ENCODE measurements at places on chromosomes 16 and 17.

DNA sequence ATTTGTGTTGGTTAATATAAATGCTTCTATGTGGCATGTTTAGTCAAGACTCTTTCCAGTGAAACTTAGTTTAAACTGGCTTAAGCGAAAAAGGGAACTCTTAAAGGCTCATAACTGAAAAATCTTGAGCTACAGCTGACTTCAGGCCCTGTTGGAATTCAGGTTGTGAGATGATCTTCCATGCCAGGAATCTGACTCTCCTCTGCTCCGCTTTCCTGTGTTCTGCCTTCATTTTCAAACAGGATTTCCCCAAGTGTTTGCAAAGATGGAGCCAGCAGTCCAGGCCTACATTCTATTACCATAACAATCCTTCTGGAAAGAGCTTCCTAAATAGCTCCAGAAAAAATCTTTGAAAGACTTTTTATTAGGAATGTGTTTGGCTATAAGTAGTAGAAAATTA, 134.9 kb downstream of the NLK start:
- DNase-seq, result no peak

DNA sequence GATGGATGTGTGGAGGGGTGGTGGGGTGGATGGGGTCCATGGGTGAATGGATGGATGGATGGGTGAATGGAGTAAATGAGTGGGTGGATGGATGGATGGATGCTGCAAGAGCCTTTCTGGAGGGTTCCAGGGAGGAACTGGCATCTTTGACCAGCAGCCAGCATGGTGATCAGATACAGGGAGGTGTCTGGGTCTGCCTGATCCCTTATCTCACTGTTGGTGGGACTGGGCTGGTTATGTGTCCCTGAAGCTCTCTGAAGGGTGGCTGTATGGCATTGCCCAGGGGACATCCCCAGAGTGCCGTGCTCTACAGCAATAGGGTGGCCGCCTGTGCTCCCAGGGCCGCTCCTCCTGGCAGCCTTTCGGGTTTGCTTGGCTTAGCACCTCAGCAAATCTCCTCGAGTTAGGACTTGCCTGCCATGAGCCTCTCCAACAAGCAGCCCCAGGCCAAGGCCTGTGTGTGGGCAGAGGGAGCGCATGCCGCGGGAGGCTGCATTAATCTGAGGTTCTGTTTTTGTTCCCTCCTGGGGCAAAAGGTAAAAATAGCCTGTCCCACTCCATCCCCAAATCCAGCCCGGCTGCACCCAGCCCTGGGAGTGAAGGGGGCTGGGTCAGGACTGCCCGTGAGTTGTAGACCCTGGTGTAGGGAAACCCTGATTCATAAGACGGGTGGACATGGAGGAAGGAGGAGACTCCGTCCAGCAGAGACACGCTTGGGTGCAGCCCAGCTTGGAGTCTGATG, 165.4 kb downstream of the SEC14L1 start:
- DNase-seq, result no peak

- no peak for DNase-seq
These were observed 18.8 kb downstream of the STX4 start for GRCh38 chr16:31052114-31052513.

DNA sequence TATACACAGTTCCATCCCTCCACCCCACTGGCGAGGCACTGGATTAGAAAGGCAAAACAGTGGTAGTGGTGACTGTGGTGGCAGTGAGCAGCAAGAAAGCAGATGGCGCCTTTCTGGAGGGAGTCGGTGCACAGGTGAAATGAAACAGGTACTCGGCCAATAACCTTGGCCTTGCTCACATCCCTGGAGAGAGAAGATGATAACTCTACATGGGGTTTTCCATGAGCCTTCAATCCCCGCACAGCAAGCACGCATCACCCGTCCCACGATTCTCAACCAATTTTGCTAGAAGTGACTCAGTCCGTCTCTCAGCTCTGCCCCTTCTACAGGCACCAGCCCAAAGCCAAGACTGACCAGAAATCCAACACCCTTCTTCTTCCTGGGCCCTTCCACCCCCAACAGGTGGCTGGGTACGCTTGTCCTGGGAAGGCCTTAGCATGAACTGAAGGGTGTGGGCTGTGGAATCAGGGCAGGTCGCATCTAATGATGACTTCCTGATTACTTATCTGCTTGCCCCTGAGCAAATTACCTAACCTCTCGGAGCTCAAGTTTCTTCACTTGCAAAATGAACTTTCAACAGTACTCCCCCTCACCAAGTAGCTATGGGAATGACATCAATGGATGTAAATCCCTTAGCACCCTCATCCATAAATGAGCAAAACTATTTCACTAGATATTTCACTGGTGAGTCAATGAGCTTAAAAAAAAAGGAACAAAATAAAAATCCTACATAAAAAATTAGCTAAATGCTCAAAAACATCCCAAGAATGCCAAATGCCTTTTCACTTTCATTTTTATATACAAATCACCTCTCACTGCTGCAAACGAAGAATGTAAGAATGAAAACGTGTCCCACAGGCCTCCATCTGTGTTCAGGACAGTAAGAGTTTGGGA, 18.0 kb downstream of the XPO6 start:
- no peak for DNase-seq

GRCh38 chr17:61595418-61596186, 4.6 kb upstream of the NACA2 start:
- DNase-seq, result no peak

DNA sequence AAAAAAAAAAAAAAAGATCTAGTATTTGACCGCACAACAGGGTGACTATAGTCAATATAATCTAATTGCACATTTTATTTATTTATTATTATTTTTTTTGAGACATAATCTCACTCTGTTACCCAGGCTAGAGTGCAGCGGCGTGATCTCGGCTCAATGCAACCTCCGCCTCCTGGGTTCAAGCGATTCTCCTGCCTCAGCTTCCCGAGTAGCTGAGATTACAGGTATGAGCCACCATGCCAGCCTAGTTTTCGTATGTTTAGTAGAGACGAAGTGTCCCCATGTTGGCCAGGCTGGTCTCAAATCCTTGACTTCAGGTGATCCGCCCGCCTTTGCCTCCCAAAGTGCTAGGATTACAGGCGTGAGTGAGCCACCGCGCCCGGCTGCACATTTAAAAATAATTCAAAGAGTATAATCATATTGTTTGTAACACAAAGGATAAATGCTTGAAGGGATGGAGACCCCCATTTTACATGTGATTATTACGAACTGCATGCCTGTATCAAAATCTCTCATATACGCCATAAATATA, 794 bp downstream of the ANKS3 start:
- DNase-seq, result no peak

- DNase-seq, result peak; percentile 55
These were observed 84.3 kb downstream of the KSR1 start for GRCh38 chr17:27540318-27541101.

DNA sequence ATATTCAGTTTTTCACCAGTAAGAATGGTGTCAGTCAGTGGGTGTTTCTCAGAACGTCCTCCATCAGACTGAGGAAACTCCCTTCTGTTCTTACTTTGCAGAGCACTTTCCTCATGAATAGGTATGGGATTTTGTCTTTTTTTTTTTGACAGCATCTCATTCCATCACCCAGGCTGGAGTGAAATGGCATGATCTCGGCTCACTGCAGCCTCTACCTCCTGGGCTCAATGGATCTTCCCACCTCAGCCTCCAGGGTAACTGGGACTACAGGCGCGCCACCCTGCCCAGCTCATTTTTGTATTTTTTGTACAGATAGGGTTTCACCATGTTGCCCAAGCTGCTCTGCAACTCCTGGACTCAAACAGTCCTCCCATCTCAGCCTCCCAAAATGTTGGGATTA, 130.3 kb downstream of the ZNF778 start:
- no peak for DNase-seq

DNA sequence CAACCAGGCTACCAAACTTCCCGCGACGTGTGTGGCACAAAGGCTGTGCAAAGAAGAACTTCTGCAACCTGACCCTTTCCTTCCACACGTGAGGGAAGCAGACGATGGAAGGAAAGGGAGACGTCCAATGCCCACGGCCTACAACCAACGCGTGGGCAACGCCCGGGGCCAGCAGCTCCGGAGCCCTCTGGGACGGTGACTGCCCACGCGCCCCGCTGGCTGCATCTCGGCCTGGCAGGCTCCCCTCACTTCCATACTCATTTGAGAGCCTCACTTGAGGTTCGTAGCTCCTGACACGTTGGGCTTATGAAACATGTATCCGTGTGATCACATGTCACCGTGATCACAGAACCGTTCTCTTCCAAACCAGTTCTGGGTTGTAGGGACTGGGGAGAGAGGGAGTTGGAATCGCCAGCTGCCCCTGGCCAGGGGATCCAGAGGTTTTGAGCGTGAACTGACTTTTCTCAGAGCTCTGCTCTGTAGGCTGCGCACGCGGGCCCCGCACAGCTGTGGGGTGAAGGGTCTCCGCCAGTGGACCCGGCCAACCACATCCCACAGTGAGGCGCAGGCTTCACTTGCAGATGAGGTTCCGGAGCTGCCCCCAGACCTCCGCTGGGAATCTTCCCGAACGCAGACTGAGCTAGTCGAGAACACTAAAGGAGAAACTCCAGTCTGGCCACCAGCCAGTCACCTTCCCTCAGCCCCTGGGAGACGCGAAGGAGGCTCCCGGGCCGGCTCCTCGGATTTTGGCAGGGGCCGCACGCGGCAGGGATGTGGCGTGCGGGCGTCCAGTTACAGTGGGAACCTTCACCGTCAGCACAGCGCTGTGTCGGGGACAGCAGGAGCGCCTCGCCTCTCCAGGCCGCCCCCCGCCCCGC, 1.0 kb downstream of the LMF1 start:
- DNase-seq, result no peak

- peak; percentile 19 for DNase-seq
These were observed 21.7 kb downstream of the ACSF3 start for GRCh38 chr16:89115216-89115861.

- DNase-seq, result no peak
These were observed 2.1 kb downstream of the ZNF750 start for GRCh38 chr17:82837586-82838320.

GRCh38 chr16:22948603-22949368, 134.8 kb downstream of the HS3ST2 start:
- peak; percentile 2 for DNase-seq

GRCh38 chr16:10514369-10515055, 65.9 kb downstream of the EMP2 start:
- DNase-seq, result no peak

DNA sequence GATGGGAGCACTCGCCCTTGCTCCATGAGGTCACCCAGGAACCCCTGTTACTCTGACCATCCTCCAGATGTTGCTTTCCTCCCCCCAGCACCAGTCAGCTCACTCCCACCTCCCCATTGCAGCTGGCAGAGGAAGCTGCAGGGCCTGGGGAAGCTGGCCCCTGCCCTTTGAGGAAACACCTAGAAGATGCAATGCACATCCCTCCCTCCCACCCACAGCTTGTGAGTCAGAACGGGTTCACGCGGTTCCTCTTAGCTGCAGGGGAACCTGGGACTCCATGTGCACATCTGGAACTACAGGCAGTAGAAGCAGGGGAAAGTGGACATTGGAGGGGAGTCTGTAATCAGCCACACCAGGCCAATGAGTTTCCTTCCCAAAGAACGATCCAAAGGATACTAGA, 96.9 kb downstream of the KATNIP start:
- DNase-seq, result no peak

DNA sequence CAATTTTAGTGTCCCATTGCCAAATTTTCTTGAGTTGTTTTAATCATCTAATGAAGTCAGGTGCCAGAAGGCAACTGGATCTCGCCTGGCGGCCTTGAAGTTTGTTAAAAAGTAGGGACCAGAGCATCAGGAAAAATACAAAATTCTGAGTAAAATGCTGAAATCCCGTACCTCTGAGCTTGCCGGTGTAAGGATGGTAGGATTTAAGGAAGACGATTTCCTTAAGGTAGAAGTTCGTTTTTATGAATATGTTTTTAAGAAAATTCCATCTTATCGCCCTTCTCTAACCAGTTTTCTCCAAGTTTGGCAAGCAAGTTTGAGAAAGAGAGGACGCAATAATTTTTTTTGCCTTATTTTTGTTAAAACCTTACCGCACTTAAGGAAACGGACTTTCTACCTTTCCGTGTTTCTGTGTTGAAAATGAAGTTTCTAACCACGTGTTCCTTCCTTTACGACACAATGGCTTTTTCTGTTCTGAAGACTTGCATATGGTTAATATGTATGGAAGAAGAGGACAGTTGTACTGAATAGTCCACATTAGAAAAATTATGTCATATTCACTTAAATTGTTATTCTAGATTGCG, 748 bp downstream of the ATF7IP2 start:
- no peak for DNase-seq

- DNase-seq, result no peak
These were observed 26.6 kb downstream of the ITGB3 start for GRCh38 chr17:47280072-47280811.

DNA sequence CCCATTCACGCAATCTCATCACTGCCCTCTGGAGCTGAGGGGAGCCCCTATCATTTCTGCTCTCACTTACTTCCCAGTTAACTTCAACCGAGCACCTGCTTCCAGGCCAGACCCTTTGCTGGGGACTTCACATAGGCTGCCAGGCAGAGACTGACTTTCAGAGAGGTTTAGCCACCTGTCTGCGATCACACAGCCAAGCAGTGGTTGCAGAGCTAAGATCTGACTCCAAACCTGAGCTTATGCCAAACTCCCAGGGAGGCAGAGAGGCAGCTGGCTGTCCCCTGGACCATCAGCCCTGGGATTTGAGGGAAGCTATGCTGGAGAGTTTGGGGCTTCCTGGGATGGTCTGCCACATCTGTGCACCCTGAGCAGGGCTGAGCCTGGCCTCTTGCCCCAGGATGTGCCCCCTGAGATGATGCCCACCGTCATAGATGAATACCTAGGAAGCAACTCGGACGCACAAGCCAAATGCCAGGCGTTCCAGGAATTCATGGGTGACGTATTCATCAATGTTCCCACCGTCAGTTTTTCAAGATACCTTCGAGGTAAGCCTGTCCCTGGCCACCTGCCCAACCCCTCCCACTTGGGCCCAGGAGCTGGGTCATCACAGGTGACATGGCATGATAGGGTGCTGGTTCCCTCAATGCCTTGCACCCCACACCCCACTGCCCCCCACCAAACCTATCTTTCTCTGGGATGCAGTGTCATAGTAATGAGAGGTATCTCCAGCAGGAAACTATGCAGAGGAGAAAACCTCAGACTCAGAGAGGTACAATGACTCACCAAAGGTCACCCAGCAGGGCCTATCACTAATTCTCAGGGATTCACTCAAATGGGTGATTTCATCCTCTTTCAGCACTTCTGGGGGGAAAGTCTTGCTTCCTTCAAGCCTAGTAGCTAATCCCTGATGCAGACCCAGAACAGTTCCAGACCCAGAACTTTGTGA, 10.0 kb downstream of the CES3 start:
- no peak for DNase-seq

GRCh38 chr17:71313866-71314265, 807.0 kb upstream of the SOX9 start:
- no peak for DNase-seq

- DNase-seq, result no peak
These were observed 22.7 kb downstream of the SLC6A4 start for GRCh38 chr17:30212750-30213149.
